ENCODE measurements at places on chromosomes 1 and 21.

DNA sequence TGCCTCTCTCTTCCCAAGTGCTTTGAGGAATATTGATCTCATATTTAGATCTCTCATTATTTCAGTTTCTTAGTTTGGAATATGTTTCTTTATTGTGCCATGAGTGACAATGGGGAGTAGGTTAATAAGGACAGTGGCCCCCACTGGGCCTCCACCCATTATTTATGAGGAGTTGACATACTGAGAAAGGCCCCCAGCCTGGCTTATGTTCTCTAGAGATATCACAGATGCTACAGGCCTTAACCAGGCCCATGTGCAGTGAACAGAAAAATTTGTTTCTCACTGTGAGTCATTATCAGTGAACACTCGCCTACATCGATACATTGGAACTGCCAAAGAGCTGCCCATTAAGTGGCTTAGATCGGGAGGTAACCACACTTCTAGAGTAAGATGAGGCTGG is 35.7 kb upstream of the SYT6 start:
- no peak for DNase-seq

DNA sequence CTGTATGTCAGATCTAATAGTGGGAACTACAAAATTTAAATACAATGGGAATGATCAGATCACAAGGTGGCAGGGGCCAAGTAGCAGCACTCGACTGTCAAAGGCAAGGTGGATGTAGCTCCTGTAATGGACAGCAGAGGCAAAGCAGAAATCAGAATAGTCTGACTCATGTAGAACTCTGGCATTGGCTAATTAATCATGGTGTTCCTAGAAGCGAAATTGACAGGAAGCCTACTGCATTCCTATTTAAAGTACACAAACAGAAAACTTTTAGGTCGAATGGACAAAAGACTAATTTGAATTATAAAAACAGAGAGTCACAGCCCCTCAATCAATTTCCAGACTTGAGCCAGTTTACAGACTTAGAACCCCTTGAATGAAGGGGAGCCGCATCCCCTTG is 17.4 kb upstream of the IL12RB2 start:
- no peak for DNase-seq

GRCh38 chr1:205451202-205451601 is 4.6 kb downstream of the BLACAT1 start:
- DNase-seq: no peak

DNA sequence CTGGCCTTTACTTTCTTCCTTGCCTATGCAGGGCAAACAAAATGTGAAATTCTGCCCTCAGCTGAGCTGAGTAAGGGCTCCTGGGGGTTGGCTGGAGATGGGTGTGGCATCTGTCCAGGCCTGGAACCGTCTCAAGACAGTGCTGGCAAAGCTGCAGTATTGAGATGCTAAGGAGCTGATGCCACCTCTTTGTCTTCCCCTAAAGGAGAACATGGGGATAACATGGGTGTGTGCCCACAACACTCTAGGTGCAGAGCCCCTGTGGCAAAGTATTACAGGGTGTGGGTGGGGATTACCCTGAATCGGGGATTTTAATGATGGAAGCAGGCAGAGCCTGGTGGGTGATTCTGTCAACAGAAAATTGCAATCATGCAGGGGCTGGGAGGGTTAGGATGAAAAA is 2.5 kb upstream of the ST3GAL3 start:
- DNase-seq: no peak

GRCh38 chr1:93537924-93538323 is 90.0 kb downstream of the FNBP1L start:
- no peak for DNase-seq

DNA sequence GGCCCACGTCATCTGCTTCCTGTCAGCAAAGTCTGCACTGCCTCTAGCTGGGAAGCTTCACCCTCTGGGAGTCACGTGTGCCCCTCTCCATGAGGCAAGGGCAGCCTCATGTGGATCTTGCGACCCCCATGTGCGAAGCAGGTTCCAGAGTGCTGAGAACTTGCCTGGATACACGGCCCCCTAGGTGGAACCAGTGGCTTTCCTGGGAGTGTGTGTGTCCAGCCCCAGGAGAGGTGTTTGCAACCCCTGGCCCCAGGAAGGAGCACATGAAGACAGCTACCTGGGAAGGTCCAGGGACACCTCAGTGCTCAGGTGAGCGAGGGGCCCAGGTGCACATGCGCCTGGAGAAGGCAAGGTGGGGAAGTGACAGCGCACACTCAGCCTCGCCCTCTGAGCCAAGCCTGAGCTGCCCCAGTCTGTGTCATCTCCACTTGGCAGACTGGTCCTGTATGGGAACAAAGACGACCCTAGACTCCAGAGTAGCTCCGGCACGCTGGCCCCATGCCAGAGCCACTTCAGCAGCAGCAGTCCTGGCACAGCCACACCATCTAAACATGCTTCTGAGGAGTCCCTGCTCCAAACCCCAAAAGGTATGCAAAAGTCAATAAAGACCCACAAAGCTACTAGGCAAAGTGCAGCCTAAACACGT is 8.9 kb downstream of the LSS start:
- DNase-seq: no peak

Measured in hematopoietic multipotent progenitor cell treated with erythropoietin and hydrocortisone succinate and interleukin-3 and kit ligand, for 17 days (in vitro differentiated cells).